ENCODE measurements at places on chromosomes 1 and 21.

GRCh38 chr1:81887421-81888144 is 86.8 kb downstream of the ADGRL2 start:
- DNase-seq = no peak

DNA sequence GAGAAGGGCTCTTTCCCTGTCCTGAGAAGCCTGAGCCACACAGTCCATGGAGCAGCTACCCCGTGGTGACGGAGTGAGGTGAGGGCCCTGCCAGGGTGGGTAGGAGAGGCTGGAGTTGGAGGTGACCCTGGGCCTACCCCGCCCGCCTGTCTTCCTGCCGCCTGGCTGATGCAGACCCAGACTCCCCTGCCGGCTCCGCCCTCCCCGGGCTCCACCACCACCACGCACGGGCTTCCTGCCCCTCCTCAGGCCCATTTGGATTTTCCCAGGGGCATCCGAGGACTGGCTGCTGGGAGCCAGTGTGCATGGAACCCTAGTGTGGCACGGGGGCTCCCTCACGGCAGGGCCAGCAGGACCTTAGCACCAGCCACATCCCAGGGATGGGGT is 32.5 kb downstream of the PODN start:
- DNase-seq = no peak

DNA sequence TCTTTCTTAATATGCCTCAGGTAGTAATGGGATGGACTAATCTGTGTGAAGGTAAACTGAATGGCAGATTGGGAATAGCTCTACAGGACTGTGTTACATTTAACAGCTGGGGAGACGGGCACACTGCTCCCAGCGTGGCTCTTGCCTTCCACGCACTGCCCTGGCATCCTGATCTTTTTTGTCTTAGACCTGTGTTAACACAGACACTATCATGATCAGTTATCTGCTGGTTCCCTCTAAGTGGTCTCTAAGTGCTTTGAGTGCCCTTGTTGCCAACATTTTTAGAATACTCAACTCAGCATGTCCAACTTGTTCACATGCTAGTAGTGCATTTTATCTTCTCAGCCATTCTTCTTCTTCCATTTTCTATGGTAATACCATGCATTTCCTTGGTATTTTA is 208.1 kb downstream of the RYR2 start:
- no peak for DNase-seq

- DNase-seq = no peak
Measured at GRCh38 chr1:151002051-151002450, 4.7 kb downstream of the MINDY1 start.

GRCh38 chr1:212490276-212490675 is 57.6 kb downstream of the NENF start:
- no peak for DNase-seq

- DNase-seq = no peak
Measured at GRCh38 chr1:166351676-166352075, 184.9 kb upstream of the FAM78B start.

DNA sequence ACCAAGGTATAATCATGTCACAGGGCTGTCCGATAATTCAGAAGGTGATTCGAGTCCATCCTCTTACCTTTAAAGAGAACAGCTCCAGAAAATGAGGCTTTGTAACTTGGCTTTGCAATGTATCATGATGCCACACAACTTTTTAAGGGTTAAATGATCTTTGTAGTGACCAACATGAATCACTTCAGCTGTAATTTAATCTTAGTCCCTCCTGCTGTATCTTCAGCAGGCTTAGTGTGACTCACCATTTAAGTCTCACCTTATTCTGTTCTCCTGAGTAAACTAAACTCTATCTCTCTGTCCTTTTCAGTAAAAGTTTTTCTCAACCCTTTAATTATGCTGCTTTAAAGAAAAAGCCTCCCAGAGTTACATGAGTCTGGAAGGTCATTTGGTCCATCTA is 1.9 kb upstream of the HIVEP3 start:
- no peak for DNase-seq

DNA sequence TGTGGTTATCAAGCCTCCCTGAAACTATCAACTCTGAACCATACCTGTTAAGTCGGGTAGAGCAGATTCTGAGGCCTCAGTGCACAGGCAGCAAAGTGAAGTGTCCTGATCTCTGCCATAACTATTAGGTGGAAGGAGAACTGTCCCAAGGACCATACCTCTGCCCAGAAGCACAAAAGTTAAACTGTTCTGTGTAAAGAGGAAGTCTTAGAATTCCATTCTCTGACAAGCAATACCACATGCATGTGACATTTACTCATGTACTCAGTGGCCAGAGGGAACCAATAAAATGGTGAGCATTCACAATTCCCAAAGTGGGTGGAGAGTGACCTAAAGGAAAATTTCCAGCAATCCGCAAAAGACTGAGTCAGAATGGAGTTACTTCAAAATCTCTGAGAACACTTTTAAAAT is 61.0 kb downstream of the TOR3A start:
- DNase-seq = no peak

GRCh38 chr1:204149107-204149506 is 2.7 kb downstream of the ETNK2 start:
- no peak for DNase-seq

GRCh38 chr1:242426271-242426905 is 98.1 kb downstream of the PLD5 start:
- no peak for DNase-seq

DNA sequence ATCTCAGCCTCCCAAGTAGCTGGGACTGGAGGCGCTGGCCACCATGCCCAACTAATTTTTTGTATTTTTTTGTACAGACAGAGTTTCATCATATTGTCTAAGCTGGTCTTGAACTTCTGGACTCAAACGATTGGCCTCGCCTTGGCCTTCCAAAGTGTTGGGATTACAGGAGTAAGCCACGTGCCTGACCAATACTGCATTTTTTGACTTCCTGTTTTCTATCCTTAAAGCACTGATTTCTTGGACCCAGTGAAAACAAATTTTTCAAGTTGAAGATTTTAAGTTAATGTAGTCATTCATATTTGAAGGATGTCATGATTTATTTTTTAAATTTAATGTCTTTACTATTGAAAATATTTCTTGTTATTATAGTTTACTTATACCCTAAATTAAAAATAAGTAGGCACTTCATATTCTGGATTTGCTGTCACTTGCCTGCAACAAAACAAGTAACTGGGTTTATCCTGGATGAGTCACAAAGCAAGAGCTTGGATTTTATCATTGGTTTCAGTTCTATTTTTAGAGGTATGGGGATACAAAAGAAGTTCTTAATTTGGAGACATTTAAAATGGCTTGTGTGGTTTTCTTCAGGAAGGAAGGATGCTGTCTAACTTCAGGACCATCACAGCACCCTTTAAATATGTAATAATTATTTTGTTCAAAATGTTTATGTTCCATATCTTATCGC is 2.2 kb upstream of the VPS45 start:
- DNase-seq = no peak

GRCh38 chr1:208335371-208336136 is 91.4 kb upstream of the PLXNA2 start:
- no peak for DNase-seq

GRCh38 chr1:11337580-11338073 is 64.6 kb downstream of the UBIAD1 start:
- peak; percentile 29 for DNase-seq

DNA sequence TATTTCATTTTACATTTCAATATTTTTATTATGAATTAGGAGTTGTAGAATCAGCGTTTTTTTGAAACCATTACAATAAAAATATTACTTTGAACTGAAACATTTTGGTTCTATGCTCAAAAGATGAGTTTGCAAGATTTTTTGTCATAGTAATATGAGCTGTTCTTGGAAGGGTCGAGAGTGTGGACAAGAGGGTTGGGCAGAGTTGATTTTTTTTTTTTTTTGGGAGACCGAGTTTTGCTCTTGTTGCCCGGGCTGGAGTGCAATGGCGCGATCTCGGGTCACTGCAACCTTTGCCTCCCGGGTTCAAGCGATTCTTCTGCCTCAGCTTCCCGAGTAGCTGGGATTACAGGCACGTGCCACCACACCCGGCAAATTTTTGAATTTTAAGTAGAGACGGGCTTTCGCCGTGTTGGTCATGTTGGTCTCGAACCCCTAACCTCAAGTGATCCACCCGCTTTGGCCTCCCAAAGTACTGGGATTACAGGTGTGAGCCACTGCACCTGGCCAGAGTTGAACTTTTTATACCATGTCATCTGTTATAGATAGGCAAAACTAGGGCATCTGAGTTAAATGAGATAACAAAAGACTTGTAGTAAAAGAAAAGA is 3.3 kb downstream of the CACYBP start:
- DNase-seq = no peak

DNA sequence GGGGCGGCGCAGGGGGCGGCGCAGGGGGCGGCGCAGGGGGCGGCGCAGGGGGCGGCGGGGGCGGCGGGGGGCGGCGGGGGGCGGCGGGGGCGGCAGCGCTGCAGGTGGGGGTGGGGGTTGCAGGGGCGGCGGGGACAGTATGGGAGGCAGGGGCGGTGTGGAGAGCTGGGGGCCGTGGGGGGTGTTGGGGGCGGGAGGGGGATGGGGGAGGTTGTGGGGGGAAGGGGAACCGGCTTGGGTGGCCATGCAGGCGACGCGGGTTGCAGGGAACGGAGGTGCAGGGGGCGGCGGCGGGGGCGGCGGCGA is 13.0 kb upstream of the SLC19A1 start:
- no peak for DNase-seq

DNA sequence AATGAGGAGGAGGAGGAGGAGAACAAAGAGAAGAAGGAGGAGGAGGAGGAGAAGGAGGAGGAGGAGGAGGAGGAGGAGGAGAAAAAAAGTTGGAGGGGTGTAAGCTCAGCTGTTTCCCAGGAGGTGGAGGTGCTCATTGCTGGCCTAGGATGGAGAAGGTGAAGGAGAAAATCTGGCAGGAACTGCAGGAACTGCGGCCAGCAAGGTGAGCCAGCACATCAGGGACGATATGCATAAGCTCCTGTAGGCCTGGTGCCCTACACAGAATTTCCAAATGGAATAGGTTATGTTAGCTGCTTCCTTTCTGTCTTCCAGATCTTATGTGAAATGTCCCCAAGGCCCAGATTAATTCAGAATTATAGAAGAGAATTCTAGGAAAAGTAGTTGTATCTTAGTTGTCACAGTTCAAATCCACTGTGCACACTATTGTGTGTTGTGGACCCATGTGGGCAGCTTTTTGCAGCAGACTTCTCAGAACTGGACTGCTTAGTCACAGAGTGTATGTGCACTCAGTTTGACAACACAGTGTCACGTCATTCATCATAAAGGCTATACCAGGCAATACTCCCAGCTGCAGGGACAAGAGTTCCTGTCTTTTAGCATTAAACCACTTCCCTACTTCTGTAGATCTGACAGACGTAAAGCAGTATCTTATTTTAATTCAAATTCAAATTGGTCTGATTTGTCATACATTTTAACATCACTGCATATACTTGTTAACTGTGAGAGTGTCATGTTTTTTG is 303.7 kb downstream of the HLX start:
- DNase-seq = no peak

GRCh38 chr1:198558402-198558801 is 17.9 kb upstream of the ATP6V1G3 start:
- no peak for DNase-seq

- DNase-seq = no peak
Measured at GRCh38 chr1:25049190-25049589, 119.1 kb upstream of the RUNX3 start.

DNA sequence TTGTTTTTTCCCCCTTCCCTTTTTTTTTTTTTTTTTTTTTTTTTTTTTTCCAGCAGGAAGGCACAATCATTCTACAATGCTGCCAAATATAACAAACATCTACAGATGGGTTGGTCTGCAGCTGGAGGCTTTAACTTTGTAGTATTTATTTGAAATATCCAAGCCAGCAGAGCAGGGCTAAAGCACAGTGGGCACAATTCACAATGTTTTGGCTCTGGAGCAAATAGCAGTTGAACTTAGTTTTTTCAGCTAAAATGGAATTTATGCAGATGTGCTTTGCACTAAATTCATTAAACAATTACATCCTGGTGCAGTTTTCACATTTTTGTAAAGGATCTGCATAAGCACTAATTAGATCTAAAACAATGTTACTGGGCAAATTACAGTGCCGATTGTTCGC is 39.8 kb upstream of the ZBTB18 start:
- no peak for DNase-seq

DNA sequence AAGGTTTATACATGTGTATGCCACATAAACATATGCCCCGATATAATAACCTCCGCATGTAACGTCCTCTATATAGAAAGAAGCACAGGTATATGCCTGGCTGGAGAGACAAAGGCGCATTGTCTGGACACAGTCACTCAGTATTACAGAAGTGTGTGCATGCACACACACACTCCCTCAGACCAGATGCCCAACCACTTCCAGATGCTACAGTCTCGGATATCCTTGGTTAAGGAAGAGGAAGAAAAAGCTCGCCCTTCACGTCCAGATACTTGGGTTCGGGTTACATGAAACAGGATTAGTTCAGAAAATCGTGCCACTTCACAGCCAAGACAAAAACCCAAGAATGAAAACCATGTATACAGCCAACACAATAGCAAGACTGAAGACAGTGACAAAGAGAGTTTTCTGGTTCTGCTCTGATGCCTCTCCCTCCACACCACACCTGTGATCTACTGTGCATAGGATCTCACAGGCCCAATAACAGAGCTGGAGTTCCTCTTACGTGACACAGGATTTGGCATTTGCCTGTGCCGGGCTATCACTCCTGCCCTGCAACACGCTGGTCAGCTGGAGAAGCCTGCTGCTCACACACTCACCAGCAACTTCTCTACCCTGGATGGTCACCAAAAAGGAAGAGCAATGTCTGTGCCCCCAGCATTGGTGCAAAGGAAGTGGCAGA is 75.0 kb downstream of the SSBP3 start:
- DNase-seq = no peak

DNA sequence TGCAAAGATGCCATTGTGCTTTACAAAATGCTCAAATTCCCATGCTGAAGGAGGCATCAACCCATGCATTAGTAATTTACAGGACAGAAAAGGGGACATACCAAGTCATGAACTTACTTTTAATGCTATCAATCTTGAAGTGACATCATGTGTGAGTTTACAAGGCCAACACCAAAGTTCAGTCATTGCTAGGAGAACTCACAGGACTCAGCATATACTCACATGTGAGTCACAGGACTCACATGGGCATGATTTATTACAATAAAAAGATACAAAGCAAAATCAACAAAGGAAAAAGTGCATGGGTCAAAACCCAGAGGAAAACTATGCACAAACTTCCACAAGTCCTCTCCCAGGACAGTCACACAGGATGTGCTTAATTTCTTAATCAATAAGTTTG is 1656.0 kb downstream of the MRPL39 start:
- no peak for DNase-seq

GRCh38 chr1:1422465-1423244 is 1.6 kb upstream of the ANKRD65 start:
- no peak for DNase-seq

DNA sequence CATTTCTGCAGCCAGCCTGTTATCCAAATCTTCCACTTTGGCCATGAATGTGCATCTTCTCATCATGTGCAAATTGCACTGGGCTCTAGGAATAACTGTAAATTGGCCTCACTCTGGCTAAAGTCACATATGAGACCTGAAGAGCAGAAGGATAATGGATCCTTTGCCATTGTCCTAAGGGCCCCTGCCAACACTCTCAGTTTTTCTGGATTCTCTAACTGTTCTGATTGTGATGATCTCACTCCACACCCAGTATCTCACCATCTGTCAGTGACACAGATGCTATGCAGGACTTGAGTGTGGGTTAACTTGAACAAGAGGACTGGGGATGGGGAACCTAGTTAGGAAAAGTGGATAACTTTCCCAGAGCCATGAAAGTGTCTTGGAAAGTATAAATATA is 8.5 kb upstream of the FYB2 start:
- no peak for DNase-seq

All from stimulated activated CD8-positive, alpha-beta memory T cell treated with anti-CD3 and anti-CD28 coated beads, Interleukin-7, amount 100 ng/mL, for 1 hour (primary cell).